ENCODE measurements at places on chromosomes 2 and 18.

DNA sequence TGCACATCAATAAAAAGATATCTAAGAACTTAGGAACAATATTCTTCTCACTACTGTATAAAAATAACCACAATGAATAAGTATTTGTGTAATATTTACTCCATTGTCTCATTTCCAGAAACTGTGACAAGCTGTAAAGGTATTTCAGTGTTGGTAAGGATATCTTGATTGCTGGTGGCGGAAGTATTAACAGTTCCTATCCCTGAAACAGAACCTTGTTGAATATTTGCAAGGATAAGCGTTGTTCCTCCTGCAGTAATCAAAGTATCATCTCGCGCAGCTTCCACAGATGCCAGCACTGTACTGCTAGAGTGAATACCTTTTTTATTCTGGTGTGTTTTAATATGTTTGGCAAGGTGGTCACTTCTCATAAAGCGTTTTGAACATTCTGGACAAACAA, 55.3 kb downstream of the SP3 start:
- no peak for DNase-seq

DNA sequence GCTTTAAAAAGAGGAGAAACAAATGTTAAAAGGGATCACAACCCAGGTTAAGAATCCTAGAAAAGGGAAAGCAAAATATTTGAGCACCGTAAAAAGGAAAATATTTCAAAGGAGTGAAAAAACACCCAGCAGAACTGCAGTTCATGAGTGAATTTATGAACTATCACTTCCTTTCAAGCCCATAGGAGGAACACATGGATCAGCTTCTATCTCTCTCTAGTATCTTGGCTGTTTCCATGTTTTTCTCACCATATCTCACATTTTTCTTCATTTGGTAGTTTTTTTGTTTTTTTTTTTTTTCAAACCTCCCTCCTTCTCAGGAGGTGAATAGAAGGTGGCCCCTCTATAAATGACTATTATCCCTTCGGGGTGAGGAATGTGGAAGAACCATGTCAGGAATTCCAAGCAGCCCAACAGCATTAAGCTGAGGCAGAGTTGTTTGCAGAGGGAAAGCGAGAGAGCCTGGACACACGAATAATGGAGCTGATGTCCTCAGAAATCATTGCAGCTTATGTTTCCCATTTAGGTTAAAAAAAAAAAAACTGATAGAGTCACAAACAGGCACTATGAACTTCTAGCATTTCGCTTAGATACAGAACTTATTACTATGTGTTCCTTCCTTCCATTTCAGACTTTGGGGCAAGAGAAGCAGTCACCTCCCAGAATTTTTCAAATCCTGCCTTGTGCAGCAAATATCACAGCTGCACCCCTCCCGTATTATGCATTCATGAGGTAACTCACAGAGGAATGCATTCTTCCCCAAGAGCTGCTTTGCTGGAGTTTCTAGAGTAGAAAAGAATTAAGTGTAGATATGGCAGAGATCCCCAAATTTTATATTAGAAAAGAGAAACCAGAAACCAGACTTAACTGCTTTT, 315.6 kb downstream of the IRS1 start:
- no peak for DNase-seq

DNA sequence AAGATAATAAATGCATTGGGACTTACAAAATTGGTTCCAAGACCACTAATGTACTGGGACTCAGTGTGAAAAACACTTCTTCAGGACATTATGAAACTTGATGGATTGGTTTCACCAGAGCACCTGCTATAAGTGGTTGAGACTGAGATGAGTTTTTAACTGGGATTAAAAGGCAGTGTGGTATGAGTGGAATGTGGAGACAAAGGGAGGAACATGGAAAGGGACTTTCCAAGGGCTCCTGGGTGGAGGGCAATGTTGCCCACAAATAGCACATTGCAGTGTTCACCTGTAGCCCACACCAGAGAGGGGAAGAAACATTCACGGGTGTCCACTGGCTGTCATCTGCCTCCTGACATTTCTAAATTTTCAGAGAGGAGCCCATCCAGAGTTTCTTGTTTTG, 253.3 kb upstream of the TANK start:
- no peak for DNase-seq

GRCh38 chr2:120470041-120470965, 124.4 kb downstream of the INHBB start:
- no peak for DNase-seq

- no peak for DNase-seq
Observed at GRCh38 chr2:146665800-146666199, 1179.0 kb upstream of the ACVR2A start.

DNA sequence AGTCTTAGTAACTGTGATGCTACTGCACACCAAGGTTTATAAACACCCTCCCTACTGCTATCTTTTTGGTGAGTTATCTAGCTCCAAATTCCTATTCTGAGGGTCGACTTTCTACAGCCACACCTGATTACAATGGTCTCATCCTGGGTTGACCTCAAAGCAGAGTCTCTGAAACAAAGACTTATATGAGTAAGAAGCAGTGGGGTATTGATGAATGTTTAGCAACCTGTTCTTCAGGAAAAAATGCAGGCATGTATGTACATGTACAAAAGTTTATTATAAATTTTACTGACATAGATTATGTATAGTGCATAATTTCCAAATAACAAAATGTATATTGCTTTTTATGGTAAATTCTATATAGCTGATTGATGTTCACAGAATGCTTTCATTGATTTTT, 51.6 kb upstream of the FMNL2 start:
- no peak for DNase-seq

DNA sequence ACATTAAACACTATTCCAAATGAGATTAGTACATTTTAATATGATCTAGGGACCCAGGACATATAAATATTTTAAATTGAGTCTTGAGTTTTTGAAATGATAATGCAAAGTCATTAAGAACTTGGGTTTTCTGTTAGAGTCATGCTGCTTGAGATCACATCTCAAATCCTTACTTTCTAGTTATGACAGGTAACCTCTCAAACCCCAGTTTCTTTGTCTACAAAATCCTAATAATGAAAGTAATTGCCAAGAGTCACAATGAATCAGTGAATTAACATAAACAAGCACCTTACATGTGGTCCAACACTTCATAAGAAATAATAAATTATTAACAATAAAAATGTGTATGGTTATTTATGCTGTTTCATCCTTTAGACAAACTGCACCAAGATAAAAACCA, 607.6 kb downstream of the LRP1B start:
- peak; percentile 16 for DNase-seq

GRCh38 chr2:204628926-204629712, 83.8 kb downstream of the PARD3B start:
- no peak for DNase-seq

GRCh38 chr2:81412681-81413080, 1108.1 kb upstream of the LRRTM1 start:
- no peak for DNase-seq

GRCh38 chr18:47870605-47871004, 59.9 kb downstream of the SMAD2 start:
- DNase-seq = no peak

- DNase-seq = no peak
Observed at GRCh38 chr2:180661686-180662030, 318.7 kb upstream of the UBE2E3 start.

DNA sequence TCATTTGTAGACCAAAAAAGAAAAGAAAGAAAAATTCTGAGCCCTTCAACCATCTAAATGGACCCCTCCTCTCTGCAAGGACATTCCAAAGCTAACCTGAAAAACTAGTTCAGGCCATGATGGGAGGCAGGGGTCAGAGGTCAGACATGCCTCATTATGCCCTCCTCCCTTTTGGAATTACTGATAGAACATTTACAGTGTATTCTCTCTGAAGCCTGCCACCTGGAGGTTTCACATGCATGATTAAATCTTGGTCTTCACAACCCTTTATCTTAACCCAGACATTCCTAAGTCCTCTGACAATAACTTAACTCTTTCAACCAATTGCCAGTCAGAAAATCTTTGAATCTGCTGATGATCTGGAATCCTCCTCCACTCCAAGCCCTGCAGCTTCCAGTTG, 86.0 kb downstream of the SPP2 start:
- DNase-seq = no peak

DNA sequence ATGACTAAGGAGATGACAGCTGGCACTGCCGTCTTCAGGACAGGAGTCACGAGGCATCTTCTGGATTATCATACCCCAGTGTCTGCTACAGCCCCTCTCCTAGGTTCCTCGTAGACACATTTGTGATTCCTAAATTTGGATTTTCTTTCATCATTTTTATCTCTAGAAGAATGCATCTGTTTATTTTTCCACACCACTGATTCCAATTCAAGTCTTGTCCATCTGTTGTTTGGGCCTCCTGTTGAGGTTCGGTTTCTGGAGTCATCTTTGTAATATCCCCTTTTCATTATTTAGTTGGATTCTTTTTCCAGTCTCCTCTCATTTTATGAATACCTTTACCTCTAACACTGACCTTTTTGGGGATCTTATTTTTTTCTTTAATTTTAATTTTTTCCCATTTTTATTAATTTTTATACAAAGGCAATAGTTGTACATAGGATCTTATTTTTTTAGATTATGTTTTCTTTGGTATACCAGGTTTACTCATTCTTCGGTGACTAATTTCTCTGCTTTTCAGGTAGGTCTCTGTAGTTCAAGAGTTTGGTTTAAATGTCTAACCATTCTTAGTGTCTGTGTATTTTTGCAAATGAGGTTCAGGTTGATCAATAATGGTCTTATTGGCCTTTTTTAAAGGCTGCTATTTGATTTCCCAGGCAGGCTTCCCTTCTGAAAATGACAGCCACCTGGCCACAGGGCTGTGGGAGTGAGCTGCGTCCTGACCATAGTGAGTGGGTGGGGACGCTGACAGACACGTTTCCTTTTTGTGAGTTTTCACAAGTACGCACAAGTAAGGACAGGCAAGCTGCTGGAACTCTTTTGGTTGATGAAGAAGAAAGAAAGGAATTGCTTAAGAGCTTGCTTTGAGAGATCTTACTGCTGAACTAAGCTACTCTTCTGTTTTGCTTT, 34.5 kb downstream of the FARP2 start:
- DNase-seq = no peak

GRCh38 chr2:240629968-240630770, 4.9 kb downstream of the GPR35 start:
- DNase-seq = no peak

- no peak for DNase-seq
Observed at GRCh38 chr18:7618891-7619442, 51.9 kb downstream of the PTPRM start.

DNA sequence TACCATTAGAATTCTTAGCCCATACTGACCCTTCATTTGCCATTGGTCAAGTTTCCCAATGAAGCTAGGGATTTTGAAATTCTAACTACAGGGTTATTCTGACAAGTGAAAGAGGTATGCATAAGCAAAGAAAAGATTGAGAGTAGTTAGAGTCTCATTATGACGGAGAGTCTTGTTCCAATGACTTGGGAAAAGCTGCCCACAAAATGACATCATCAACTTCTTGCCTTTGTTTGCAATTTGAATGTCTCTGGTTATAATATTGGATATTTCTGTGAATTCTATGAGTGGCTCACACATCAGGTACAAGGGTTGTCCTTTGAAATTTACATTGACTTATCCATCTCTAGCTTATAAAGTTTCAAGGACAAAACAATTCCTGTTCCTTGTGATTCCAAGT, 772.2 kb downstream of the TRIB2 start:
- no peak for DNase-seq

GRCh38 chr2:211281430-211282073, 725.2 kb downstream of the CPS1 start:
- DNase-seq = no peak

GRCh38 chr18:9079818-9080528, 22.5 kb upstream of the NDUFV2 start:
- DNase-seq = no peak

- DNase-seq = no peak
Observed at GRCh38 chr2:205524656-205525055, 157.6 kb upstream of the NRP2 start.

GRCh38 chr2:109317471-109318095, 188.6 kb downstream of the SH3RF3 start:
- no peak for DNase-seq

DNA sequence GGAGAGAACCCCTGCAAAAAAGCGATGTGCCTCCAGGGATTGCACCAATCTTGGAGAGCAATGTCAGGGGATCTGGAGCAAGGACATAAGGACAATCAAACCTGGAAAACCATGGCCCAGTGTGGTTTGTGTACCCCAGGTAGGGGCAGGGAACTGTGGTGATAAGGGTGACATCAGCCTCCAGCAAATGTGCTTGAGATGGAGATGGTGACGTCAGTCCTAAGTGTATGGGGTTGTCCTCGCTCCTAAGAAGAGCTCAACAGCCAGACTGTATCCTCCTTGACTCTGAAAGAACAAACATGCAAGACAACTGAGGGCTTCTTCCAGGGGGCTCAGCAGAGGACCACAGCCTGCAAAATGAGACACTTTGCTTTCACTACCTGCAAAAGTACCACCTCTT, 71.4 kb downstream of the FTCDNL1 start:
- DNase-seq = no peak

- DNase-seq = no peak
Observed at GRCh38 chr2:233430081-233430480, 75.8 kb downstream of the DGKD start.

DNA sequence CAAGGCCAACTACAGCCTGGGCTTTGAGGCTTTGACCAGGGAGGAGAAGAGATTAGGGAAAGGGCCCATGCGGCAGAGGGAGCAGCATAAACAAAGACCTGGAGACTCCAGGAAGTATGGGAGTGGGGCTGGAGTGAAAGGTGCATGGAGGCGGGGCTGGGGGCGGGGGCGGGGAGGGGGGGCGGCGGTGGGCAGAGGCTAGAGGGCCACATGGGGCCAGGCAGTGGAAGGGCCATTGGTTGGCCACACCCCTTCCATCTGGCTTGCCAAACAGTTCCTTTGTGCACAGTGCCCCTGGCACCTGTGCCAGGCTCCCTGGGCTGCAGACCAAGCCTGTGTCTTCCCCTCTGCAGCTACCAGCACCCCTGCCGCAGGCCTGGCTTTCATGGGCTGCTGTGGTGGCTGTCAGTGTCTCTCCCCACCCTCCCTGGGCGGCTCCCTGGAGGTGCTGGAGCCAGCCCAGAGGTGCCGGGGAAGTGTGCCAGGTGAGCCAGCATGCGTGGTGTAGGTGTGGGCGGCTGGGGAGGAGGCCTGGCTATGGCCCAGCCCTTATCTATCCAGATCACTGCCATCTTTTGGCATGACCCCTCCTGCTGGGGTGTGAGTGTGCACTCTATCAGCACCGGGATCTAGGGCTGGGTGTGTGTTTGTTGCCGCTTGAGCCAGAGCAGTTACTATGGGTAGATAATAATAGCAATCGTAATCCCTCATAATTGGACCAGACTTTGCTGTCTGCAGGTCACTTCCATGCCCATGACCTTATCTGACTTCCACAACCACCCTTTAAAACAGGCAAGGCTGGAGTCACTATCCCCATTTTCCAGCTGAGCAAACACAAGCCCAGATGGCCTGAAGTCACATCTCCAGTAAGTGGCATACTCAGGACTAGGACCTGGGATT, 30.5 kb downstream of the DNMT3A start:
- DNase-seq = no peak

All from common myeloid progenitor, CD34-positive (primary cell).